Hindlimb muscle (tissue), 1 donor: ENCODE measurements at places on chromosomes 6 and 20.

GRCh38 chr6:70901324-70901723 is 55.5 kb downstream of the B3GAT2 start:
- no peak for DNase-seq

DNA sequence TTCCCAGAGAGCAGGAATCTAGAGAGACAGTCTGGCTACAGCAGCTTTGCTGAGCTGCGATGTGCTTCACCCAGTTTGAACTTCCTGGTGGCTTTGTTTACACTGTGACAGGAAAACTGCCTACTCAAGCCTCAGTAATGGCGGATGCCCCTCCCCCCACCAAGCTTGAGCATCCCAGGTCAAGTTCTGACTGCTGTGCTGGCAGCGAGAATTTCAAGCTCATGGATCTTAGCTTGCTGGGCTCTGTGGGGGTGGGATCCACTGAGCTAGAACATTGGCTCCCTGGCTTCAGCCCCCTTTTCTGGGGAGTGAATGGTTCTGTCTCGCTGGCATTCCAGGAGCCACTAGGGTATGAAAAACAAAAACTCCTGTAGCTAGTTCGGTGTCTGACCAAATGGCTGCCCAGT is 91.0 kb upstream of the ESR1 start:
- no peak for DNase-seq

DNA sequence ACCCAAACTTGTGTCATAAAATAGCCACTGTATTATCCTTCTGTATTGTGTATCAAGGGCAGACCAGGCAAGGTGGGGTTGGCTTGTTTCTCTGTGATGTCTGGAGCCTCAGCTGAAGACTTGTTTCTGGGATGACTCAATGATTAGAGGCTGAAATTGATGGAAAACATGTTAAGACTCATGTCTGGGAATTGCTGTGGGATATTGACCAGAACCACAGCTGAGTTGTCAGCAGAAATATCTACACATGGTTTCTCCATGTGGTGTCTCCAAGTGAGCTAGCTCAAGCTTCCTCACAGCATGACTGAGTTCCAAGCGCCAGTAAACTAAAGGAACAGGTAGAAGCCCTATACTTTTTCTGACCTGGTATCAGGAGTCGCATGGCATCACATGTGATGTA is 128.5 kb upstream of the SYNDIG1 start:
- DNase-seq, result no peak

GRCh38 chr6:679282-679681 is 13.7 kb downstream of the EXOC2 start:
- DNase-seq, result no peak

GRCh38 chr6:85747093-85747492 is 104.4 kb upstream of the SYNCRIP start:
- no peak for DNase-seq

GRCh38 chr6:83592770-83593394 is 80.5 kb downstream of the PRSS35 start:
- DNase-seq, result no peak

GRCh38 chr6:89963391-89963790 is 69.1 kb downstream of the GJA10 start:
- DNase-seq, result no peak

GRCh38 chr6:121383478-121383877 is 49.2 kb upstream of the TBC1D32 start:
- no peak for DNase-seq

GRCh38 chr6:63858691-63859090 is 223.1 kb downstream of the PHF3 start:
- DNase-seq, result no peak

DNA sequence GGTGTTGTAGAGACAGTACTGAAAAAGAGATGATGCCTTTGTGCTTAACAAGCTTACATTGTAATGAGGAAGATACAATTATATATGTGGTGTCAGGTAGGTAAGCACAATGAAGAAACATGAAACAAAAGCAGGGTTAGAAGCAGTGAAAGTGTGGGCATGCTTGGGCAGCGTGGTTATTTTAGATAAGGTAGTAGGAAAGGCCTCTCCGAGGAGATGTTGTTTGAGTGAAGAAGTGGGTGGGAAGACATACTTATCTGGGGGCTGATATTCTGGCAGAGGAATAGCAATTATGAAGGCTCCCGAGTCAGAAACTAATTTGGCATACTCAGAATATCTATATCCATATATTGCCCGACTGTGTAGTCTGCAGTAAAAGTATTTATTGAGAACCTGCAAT is 4.7 kb downstream of the CDKAL1 start:
- no peak for DNase-seq

GRCh38 chr6:123520217-123520616 is 116.5 kb downstream of the TRDN start:
- DNase-seq, result peak; percentile 7

GRCh38 chr20:57143173-57143572 is 123.3 kb downstream of the BMP7 start:
- DNase-seq, result no peak

- DNase-seq, result no peak
Observed at GRCh38 chr6:98976674-98977385, 29.1 kb upstream of the FBXL4 start.

- no peak for DNase-seq
Observed at GRCh38 chr6:87879132-87879861, 168.3 kb upstream of the SPACA1 start.

DNA sequence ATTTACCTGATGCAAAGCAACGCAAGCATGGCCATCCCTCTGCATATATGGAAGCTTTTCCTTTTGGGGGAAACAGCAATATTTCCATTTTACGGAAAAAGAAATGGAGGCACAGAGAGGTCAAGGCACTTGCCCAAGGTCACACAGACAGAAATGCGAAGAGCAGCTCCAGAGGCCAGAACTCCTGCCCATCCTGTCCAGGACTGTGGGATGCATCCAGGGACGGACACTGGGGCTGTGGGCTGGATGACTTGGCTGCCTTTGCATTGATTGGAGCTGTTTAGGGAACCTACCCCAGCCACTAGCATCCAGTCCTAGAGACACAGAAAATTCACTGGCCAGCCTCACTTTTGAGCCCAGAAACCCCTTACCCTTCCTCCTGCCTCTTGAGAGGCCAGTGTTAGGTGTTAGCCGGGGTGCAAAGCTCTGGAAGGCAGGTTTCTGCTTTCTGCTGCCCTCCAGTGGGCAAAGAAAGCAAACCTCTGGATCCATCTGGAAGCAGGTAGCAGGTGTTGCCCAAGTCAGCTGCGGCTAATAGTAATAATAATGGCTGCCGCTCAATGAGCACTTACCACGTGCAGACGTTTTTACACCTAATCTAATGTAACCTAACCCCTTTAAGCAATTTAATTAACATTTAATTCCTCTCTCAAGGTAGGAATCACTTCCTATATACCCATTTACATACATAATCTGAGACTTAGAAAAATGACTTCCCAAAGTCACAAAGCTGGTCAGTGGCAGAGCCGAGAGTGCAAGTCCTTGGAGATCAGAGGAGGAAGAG is 31.7 kb upstream of the CCN5 start:
- DNase-seq, result no peak

GRCh38 chr6:165895421-165896165 is 232.6 kb upstream of the PDE10A start:
- no peak for DNase-seq

DNA sequence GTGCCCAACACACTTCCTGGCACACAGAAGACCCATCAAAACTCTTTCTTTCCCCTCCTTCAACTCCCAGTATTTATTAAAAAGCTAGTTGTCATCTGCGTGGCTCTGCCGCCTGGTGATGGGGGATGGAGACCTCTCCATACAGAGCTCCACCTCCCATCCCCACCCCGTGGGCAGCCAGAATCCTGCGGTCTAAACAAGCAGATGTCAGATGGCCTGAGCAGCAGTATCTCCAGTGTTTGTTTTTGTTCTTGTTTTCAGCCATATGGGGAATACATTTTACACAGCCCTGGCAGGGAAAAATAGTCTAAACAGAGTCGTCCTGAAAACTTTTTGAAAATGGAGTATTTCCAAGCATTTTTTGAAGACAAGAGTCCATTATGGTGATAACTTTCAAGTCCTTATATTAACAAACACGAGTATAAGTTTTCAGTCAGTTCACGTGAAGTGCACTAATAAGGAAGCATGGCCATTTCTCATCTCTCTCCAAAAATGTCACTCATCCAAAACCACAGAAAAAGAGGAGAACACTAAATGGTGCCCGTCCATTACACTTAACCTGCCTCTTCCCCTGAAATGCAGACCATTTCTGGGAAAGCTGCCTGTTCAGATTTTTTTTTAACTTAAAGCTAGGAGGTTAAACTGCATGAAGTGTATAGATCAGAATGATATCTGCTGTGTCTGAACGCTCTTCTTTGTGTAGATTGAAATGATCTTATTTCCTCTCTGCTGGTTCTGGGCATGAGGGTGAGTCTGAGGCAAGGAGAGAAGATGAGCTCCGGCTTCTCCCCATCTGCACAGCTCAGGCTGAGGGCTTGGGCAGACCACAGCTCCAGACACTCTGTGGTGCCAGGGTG is 91.0 kb downstream of the TCP11 start:
- peak; percentile 83 for DNase-seq

GRCh38 chr6:1893470-1894130 is 283.9 kb downstream of the FOXC1 start:
- no peak for DNase-seq
